ENCODE measurements at places on chromosomes 1 and 21.
A peak's percentile ranks its signal among the peaks of the same experiment; 100 is the strongest.

DNA sequence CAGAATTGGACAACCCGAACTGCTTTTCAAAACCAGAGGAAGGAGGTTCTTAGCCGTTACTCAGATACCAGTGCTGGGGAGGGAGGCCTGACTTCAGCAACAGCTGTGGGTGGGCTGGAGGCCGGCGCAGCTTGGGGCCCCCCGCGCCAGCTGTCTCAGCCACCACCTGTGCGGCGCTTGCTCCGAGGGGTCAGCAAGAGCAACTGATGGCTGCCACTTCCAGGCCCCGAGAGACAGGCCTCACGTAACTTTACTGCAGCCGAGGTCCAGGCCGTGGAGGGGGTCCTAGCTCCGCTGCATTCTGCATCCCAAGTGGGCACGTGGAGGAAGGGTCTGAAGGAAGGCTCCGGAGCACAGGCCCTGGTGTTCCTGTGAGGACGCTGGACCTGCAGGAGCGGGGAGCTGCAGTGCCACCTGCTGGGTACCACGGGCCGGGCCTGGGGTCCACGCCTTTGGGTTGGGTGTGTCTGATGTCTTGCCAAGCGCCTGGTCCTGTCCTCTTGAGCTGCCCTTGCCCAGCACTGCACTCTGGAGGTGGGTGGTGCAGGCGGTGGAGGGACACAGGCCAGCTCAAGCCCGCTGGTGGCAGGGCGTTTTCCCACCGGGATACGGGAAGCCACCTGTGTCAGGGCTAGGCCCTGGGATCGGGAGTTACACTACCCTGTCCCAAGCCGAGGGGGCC is 9.8 kb downstream of the THAP3 start:
- peak; percentile 62 for DNase-seq

- DNase-seq: no peak
These were observed 200.0 kb downstream of the NFIA start for GRCh38 chr1:61282387-61282786.

DNA sequence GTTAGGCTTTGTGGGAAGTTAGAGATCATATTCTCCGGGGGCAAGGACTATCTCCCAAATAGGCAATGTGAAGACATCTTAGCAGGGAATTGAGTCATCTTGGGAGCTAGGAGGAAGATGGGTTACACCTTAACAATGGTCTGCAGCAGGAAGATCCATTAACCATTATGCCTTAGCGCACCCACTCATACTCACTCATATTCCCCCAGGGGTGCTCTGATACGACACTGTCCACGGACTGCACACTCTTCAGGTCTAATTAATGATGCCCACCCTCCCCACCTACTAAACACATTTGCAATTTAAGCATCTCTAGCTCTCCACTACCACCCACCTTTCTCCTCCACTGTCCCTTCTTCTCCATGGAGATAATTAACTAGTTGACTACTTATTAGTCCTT is 857 bp upstream of the AK5 start:
- no peak for DNase-seq

- DNase-seq: peak; percentile 29
These were observed 107.3 kb downstream of the NMNAT2 start for GRCh38 chr1:183310753-183311479.

DNA sequence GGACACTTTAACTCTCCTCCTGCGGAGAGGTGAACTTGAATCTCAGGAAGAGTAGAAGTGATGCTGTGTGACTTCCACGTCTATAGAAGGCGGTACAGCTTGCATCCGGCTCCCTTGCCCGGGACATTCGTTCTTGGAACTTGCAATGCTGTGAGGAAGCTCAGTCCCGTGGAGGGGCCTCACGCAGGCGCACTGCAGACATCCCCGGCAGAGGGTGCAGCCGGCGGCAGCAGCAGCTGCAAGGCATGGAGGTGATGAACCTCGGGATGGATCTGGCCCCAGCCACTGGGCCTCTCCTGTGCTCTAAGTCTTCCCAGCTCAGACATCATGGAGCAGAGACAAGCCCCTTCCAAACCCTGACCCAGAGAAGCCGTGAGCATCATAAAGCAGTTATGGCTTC is 61.8 kb upstream of the SOD1 start:
- DNase-seq: no peak

DNA sequence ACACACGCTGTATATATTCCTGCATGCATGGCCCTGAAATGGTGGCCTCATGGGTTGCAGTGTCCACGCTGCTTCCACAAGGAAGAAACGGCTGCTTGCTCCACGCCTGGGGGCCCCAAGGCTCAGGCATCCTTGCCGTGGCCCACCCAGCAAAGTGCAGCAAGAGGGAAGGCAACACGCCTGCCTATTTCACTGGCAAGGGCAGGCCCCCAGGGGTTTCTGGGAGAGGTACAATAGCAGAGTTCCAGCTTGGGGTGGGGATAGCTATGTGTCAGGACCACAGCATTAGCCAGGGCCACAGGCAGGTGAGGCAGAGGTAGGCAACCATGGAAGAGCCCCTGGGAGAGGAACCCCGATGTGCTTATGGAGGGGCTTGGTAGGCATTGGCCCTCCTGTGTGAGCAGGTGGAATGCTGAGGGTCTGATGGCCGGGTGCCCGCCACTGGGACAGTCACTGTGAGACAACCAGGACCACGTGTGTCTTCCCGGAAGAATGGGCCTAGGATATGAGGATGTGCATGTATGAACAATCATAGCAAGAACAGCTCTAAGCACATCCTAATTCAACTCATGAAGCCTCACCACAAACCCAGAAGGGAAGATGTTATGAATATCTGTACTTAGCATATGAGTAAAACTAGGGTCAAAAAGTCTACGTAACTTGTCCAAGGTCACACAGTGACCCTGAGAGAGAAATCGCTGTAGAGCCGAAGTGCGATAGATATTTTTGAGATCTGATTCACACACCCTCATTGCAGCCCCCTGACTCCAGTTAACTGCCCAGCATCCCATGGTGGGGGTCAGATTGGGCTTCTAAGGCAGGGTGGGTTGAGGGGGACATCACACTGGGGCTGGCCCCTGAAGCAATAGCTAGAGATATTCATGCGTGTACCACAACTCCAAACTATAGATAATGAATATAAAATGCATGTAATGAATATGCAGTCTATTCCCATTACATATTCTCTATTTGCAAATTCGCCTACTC is 11.8 kb downstream of the TFF2 start:
- peak; percentile 17 for DNase-seq

DNA sequence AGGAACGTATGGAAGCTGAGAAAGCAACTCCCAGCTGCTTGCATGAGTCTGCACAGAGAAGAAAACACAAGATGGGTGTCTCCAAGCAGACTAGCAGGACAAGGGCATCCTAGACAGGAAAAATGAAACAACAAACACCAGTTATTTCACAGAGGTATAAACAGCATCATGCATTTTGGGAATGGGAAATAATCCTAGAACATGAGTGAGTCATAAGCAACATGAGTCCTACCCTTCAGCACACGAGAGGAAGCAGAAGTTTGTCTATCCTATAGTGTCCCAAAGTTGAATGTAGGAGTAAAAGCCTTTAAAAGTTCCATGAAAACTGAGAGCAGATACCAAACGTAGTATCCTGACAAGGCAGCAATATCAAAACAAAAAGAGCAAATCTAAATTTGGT is 11.3 kb upstream of the FRRS1 start:
- no peak for DNase-seq

GRCh38 chr1:193462629-193463320 is 276.4 kb upstream of the B3GALT2 start:
- no peak for DNase-seq

DNA sequence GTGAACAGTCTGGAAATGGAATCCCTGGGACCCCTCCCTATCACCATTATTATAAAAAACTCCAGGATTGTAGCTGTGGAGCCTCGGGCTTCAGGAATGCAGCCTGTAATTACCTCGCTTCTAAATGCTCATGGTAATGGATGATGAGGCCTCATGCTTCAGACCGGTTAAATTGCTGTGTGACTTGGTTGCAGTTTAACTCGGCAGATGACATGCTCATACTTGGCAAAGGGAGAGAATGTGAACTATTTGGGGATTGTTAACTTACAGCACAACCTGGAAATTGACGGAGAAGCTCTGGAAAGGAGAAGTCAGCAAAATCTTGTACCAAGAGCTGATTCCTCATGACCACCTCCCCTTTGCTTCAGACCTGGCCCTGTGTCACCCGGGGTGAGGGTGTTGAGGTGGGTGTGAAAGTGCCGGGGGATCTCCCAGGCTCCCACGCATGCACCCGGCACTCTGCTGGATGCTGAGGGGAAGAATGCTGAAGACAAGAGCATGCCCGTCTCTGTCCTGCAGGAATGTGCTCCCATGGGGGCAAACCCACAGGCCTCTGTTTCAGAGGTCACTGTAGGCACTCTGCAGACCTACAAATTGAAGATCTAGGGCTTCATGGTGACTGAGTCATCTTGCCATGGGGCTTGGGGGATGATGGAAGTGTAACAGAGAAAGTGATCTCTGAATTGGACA is 364.8 kb downstream of the RPS6KC1 start:
- no peak for DNase-seq

- no peak for DNase-seq
These were observed 272.0 kb downstream of the HHIPL2 start for GRCh38 chr1:222275729-222276465.

- no peak for DNase-seq
These were observed 651.6 kb downstream of the PLPP3 start for GRCh38 chr1:55927702-55928290.

DNA sequence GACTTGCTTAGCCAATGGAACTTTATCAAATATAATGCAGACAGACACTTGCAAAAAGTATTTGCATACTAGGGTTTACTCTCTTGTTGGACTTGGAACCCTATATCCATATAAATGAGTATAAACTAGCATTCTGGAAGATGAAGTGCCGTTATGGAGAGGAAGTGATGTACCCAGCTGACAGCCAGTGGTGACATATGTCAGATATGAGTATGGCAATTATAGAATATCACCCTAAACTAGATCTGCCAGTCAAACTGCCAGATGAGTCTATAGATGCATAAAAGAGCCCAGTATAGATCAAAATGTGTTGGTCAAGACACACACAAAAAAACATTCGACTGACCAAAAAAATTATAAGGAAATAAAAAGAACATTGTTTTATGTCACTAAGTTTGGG is 739.3 kb downstream of the PLA2G4A start:
- DNase-seq: no peak

GRCh38 chr1:155548706-155549105 is 13.9 kb downstream of the ASH1L start:
- DNase-seq: no peak

GRCh38 chr1:220696863-220697231 is 6.7 kb downstream of the C1orf115 start:
- no peak for DNase-seq

GRCh38 chr1:26060832-26061574 is 6.4 kb downstream of the TRIM63 start:
- DNase-seq: no peak

GRCh38 chr1:43776043-43776761 is 68.9 kb downstream of the ST3GAL3 start:
- DNase-seq: no peak

DNA sequence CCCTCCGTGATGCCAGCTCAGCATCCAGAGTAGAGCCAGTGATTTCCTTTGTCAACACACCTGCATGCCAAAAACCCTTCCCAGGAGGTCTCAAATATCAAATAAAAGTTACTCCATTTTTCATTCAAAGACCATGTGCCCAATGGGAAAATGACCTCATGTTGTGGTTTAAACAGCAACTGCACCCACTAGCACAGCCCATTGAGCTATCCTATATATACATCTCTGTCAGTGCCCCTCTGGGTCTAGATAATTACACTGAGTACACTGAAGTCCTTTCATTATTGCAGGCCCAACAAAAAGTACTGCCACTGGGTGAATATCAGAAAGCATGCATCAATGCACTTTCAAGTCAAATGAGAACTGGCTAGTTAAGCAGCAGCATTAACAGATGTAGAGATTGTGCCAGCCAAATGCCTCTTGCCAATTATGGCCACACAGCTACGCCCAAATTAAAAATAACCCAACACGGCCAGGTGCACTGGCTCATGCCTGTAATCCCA is 117.7 kb downstream of the SLC45A1 start:
- DNase-seq: no peak

DNA sequence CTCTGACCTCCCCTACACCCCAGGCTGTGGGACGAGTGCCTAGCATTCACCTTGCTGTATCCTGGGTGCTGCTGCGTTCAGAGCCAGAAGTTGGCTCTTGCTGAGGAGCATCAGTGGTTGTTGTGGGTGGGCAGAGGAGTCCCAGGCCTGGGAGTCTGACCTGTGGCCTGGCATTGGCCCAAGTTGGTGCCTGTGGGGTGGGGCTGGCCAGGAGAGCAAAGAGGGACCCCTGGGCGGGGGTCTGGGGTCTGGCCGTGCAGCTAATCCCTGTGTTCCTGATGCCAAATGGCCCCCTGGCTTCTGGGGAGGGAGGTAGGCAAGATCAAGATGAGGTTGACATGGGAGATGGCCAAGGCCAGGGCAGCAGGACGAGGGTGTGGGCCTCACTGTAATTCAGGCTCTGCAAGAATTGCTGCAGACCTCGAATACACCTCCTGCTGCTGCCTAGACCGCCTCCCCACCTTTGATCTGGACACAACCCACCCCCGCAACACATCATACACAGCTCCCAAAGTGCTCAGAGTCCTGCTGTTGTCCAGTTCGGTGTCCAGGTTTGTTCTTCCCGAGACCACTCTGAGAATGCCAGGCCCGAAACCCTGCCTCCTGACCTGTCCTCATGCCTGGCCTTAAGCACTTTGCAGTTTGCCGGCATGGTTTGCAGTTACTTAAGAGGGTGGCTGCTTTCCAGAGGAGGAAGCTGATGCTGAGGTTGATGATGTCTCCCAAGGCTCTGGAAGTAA is 28.7 kb downstream of the CDK18 start:
- no peak for DNase-seq

DNA sequence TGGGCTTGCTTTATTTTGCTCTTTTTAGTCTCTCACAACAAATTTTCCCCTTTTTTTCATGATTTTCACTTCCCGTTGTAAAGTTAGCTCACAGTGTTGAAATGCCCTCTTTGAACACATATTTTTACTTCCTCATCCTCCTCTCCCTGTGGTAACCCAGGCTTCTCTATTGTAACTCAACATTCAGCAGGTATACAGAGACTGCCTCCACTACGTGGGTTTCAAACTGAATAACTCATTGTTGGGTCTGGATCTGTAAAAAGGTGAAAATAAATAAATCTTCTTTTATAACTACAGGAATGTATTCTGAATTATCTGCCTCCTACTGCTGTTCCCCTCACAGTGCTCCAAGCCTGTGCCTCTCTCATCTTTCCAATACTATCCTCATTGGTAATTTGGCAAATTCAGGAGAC is 166.4 kb downstream of the RUNX1 start:
- DNase-seq: no peak

DNA sequence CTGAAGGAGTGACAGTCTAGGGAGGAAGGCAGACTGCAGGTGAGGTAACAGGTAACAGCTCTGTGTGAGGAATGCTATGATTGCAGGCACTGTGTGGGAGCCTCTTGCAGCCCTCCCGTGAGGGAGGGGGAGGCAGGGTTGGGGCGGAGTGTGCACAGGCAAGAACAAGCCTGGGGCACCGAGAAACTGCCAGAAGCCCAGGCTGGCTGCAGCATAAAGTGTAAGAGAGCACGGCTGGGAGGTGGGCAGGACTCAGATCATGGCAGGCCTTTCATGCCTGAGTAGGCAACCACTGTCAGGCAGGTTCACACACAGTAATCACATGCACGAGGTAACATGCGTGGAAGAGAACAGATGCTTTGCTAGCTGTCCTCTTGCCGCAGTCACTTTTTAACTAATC is 11.3 kb upstream of the RHEX start:
- no peak for DNase-seq

GRCh38 chr1:228207381-228207810 is 448 bp upstream of the OBSCN start:
- DNase-seq: no peak

GRCh38 chr1:117359561-117360289 is 7.5 kb upstream of the MAN1A2 start:
- no peak for DNase-seq

- no peak for DNase-seq
These were observed 54.0 kb downstream of the CAPN9 start for GRCh38 chr1:230800891-230801840.

- DNase-seq: no peak
These were observed 712.1 kb downstream of the LTN1 start for GRCh38 chr21:28280611-28281010.
